T-helper 2 cell (primary cell): ENCODE measurements at places on chromosomes 7 and 10.

DNA sequence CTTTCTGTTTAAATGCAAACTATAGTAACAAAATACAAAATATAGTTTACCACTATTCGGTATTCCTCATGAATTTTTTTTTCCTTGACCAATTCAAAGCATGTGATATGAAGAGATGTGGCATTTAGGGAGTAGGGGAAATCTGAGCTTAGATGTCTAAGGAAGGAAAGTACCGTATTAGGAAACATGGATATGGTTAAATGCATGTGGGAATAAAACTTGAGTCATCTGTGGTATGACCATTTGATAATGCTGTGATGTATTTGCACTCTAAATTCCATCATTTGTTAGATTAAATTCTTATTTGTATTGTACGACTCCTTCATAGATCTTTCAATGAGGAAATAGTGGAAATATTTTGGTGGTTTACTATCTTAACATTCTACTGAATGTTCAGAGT is 19.7 kb downstream of the AHR start:
- DNase-seq: no peak

DNA sequence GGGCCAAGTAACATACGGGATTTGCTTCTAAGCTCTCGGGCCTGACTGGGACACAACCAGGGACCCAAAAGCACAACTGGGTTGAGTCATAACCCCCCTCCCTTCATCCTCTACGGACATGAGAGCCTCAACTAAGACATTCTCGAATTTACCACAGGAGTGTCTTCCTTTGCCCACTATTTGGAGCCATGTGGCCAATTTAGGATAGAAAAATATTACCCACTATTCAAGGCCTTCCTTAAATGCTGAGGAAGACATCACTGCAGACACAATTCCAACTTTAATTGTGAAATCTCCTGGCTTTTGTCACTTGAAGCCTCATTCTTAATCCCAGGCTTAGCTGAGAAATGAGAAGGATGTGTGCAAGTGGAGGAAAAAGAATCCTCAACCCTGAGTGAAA is 11.8 kb downstream of the CTBP2 start:
- DNase-seq: no peak

DNA sequence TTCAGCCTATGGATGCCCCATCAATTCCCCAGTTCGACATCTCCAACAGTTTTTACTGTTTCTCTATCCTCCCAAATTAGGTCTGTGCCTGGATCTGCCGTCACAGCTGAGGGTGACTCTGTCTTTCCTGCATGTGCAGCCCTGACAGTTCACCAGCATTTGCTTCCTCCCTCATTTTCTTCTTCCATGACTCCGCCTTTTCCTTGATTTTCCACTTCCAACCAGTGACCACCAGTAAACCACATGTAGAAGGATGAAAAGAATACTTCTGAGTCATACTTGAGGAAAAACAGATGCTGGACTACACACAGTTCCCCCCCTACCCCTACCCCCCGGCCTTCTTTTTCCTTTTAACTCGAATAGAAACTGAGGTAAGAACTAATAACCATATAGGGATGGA is 311.8 kb upstream of the POM121L12 start:
- DNase-seq: no peak

DNA sequence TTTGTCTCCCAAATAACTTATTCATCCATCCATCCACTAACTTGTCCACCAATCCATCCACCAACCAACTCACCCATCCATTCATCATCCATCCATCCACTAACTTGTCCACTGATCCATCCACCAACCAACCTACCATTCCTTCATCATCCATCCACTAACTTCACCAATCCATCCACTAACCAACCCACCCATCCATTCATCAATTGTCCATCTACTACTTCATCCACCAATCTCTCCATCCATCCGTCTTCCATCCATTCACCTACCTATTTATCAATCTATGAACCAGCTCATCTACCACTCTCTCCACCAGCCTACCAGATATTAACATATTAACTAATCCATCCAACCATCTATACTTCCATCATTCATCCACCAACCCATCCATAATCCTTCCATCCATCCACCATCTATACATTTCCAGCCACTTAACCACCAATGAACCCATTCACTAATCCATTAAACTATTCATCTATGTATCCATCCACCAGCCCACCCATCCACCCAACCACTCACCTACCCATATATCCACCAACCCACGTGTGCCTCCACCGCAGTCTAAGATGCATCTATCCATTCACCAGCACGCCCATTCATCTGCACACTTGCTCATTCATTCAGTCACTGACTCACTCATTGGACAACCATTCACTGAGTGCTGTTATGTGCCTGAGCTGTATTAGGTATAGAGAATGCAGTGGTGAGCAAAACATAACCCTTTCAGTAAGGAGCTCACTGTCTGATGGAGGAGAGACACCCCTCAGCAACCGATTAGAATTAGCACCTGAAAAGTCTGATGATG is 19.8 kb upstream of the TBL2 start:
- no peak for DNase-seq

GRCh38 chr7:113664867-113665266 is 253.9 kb downstream of the PPP1R3A start:
- DNase-seq: no peak

DNA sequence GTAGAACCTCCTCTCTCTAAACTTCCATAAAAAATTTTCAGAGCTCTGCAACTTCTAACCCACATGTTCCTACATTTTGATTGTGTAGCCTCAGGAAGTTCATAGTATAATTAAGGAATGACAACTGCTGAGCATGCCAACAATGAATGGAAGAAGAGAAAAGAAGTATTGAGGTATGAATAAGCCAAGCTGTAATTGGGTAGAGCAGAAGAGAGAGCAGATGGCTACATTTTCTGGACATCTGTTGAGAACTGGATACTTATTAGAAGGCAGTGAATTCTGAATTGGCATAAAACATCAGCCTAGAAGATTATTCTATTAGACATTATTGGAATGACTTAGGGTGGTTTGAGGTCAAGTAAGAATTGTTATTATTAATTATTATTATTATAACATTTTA is 728.3 kb upstream of the PHF14 start:
- no peak for DNase-seq

- DNase-seq: no peak
Measured at GRCh38 chr10:6044751-6045313, 17.3 kb downstream of the IL2RA start.

DNA sequence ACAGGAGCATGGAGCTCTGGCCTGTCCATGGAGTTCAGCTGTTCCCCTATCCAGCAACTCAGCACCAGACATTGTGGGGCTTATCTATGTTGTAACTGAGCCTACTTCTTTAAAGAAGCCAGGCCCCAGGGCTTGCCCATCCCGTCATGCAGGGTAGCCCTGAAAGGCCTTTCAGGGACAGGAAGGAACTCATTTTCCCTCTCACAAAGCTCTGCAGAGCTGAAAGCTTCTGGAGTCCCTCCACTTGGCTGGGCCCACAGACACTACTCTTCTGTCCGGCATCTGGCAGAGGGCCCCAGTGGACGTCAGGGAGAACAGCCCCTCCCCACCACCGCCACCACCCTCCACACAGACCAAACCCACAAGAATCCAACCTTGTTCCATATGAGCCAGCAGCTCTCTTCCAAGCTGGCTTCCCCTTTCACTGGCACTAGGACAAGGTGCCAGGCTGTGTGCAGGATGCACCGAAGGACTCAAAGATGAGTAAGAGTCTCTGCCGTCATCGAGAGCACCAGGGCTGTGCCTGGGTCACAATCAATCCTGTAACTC is 33.1 kb downstream of the DENND2A start:
- DNase-seq: no peak

DNA sequence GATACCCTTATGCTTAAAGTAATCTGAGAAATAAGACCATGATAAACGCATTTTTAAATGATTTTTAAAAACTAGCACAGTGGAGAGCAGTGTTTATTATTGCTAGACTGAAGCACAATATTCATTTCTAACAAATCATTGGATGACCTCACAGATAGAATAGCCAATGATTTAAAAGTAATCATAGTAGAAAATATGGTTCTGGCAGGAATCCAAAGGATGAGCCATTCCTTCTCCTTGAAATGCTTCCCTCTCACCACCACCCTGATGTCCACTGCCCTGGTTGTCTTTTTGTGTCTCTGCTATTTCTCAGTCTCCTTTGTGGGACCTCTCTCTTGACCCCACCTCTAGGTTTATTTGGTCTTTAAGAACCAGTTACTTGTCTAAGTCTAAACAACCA is 64.9 kb downstream of the PRKG1 start:
- DNase-seq: no peak

DNA sequence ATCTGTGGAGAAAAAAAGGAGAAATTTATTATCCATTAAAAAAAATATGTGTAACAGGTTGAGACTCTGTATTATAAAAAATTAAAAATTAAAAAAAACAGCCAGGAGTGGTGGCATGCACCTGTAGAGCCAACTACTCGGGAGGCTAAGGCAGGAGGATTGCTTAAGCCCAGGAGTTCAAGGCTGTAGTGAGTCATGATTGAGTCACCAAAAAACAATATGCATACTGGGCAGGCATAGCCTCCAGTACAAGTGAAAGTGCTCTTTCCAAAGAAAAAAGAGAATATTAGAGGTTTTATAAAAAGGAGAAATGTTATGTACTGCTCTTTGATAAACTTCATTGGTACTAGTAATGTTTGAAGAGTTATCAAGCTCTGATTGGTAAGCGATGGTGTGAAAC is 647.1 kb upstream of the ZWINT start:
- no peak for DNase-seq

DNA sequence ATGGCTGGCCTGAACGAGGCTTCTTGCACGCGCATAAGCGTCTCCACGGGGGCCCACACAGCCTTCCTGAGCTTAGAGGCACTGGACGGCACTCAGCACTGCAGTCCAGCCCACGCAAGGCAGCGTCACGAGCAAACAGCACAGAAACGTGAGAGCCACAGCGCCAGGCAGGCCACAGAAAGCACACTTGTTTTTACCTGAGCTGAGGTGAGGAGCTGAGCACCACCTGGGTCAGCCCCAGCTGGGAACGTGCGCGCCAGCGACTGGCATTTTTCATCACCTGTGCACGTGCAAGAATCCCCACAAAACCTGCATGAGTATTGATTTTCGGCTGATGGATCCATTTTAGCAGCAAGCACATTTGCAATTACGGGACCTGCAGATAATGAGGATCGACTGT is 26.7 kb downstream of the IQCE start:
- no peak for DNase-seq

DNA sequence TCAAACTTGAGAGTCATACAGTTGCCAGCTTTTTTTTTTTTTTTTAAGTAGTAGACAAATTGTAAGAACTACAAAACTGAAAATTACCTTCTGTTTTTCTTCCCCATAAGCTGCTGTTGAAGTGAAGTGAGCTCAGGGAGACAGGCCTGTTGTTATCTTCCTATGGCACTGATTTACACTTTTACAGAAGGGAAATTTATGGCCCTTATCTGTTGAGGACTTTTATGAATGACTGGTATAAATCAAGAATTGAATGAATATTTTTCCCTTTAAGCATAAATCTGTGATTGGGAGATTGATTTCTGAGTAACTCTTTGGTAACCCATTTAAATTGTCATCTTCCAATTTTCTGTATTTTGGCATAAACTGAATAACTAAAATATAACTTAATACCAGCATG is 124.0 kb downstream of the SDK1 start:
- DNase-seq: no peak

- DNase-seq: no peak
Measured at GRCh38 chr7:157554393-157555238, 217.8 kb downstream of the DNAJB6 start.

DNA sequence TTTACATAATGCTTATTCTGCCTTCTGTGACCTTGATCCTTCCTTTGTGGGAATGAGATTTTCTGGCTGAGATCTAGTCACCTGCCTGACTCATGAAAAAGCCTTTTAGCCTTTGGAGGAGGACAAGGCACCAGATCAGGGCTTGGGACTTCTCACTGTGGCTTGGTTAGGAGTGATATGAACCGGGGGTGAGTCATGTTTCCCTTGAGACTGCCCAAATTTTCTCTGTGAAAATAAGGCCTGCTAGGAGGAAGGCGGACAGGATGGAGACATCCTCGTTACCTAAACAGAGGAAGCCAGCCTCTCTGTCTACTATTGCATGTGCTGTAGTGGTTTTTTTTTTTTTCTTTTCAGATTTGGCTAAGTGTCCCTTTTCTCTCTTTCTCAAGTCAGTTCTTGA is 57.8 kb downstream of the EVX1 start:
- DNase-seq: no peak

DNA sequence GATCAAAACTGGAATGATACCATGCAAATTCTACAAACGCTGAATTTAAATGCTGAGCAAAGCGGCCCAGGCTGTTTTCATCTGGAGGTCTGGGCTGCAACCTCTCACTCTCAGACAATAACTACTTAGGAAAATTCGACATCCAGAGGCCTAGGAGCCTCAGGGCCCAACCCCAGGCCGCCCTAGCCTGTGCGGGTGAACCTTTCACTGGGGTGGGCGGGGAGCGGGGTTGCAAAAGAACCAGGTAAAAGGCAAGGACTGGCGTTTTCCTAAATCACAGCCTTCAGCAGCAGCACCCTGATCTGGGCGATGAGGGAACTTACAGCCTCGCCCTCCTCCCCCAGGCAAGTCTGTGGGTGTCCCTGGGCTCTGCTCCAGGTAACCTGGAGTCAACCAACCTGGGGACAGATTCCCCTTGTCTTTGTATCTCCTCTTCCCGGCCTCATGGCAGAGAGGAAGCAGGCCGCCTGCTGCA is 33.4 kb downstream of the CALML5 start:
- no peak for DNase-seq

- DNase-seq: no peak
Measured at GRCh38 chr7:128448751-128449302, 6.9 kb upstream of the HILPDA start.

GRCh38 chr10:88979153-88979562 is 11.4 kb upstream of the FAS start:
- no peak for DNase-seq

DNA sequence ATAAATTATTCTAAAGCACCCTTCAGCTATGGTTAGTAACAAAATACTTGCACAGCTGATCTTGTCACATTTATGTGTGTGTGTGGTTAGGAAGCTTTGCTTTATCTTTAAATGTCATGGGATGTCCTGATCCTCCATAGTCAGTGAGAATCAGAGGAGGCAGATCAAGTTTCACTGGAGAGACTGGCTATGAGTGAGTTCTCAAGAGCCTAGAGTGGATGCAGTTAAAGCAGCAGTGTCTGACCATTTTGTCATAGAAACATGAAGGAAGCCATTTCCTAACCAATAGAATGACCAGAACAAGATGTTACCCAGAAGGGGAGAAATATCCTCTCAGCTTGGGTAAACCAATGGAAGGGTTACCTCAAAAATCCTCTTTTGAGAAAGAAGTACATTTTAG is 207.2 kb upstream of the DKK1 start:
- DNase-seq: no peak
